ENCODE measurements at places on chromosomes 5 and 9. TPM values are rescaled to one million over a fixed set of nuclear protein-coding genes. Genes with fewer than 3 reads are reported as not detected.
A peak's percentile ranks its signal among the peaks of the same experiment; 100 is the strongest.

FAT2 gene
- polyA plus RNA-seq, result not detected

SPATA6L gene
- 0.43 TPM for polyA plus RNA-seq

FAM200C gene
- 1.6 TPM for polyA plus RNA-seq

IL5 gene
- not detected for polyA plus RNA-seq

PAXX gene
- 11.8 TPM for polyA plus RNA-seq

DNA sequence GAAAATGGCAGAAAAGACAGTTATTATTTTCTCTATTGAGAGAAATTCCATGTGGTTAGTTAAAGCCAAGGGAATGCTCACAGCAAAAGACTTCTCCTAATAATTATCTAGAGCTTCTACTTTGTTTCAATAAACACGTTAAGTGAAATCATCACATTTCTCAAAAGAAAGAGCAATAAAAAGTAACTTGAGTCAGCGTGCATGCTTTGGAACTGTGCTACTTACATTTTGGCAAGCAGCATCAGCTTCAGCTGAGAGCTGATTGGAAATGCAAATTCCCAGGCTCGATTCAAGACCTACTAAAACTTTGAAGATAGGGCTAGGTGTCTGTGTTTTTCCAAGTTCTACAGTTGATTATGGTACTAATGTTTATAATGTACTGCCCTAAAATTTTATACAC lies 132.1 kb downstream of the CDH18 start:
- DNase-seq, result peak; percentile 39

GRCh38 chr5:127684726-127685467 lies 18.3 kb upstream of the CCDC192 start:
- no peak for DNase-seq

- DNase-seq, result no peak
These were observed 8.8 kb upstream of the BARX1 start for GRCh38 chr9:93963969-93964368.

GRCh38 chr5:7347377-7347776 lies 48.6 kb upstream of the ADCY2 start:
- no peak for DNase-seq

- DNase-seq, result no peak
These were observed 10.2 kb upstream of the NKD2 start for GRCh38 chr5:998246-999031.

DNA sequence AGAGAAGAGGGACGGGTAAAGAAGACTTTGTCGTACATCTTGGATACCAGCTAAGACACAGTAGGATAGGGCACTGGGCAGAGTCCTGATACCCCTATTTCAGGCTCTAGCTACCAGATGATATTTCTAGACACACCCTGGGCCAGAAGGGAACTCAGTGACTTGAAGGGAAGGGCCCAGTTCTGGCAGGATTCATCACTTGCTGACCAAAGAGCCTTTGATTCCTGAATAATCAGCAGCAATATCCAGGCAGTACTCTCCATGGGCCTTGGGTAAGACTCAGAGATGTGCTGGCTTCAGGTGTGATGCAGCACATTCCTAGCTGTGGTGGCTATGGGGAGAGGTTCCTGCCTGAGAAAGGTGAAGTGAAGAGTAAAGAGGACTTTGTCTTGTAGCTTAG lies 40.7 kb downstream of the TPD52L3 start:
- no peak for DNase-seq

- DNase-seq, result no peak
These were observed 108.8 kb upstream of the LPAR1 start for GRCh38 chr9:111147041-111147440.
